Right lobe of liver (tissue), 6 donors: ENCODE measurements at places on chromosomes 2 and 18.

DNA sequence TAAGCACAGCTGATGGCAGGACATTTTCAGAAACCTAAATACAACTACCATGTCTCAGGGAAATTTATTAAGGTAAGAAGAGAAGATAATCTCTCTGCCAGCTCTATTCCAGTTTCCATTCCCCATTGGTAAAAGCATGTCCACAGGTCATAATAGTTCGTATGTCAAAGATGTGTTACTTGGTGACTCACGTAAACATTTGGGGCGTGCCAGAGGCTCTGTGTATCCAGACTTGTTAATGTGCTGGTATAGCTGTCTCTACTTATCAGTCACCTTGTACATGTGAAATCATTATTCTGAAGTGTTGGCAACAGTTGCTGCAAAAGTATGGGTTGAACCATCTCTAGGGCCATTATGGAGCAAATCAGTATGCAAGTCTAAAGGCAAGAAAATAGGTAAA, 1345.1 kb downstream of the SUCLG1 start:
- DNase-seq = no peak

DNA sequence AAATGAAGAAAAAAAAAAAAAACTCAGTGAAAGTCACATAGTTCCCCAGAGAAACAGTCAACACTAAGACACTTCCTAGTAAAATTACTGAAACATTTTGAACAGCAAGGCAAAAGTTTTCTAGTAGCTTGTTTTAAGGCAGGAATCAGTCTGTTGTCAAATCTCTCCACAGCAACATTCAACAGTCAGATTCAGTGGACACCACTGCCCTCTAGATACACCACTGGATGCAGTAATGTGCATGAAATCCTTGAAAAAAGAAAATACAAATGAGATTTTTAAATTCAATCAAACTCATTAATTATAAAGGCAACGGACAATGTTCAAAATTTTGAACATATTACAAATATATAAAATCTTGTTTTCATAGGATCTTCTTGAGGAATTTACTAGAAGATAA, 46.4 kb downstream of the GRB14 start:
- DNase-seq = no peak

GRCh38 chr2:170369894-170370293, 191.9 kb downstream of the MYO3B start:
- no peak for DNase-seq

GRCh38 chr2:236376566-236377244, 112.5 kb upstream of the ASB18 start:
- DNase-seq = no peak

DNA sequence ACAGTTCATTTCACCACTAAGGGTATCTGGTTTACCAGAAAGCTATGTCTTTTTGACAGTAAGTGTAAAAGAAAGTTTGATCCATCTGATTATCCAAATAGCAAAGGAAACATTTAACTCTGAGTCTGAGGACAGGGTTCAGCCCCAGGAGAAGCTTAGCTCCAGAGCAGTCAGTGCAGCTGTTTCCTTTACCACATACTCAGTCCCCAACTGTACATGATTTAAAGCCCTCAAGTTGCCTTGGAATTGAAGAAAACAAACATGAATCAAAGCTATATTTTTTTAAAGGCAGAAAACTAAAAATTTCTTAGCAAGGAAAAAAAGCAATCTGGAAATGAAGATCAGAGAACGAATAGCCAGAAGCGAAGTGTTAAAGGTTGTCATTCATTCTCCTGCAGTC, 746.0 kb downstream of the METTL4 start:
- DNase-seq = no peak

- DNase-seq = no peak
Measured at GRCh38 chr18:59799383-59800015, 100.3 kb upstream of the PMAIP1 start.

DNA sequence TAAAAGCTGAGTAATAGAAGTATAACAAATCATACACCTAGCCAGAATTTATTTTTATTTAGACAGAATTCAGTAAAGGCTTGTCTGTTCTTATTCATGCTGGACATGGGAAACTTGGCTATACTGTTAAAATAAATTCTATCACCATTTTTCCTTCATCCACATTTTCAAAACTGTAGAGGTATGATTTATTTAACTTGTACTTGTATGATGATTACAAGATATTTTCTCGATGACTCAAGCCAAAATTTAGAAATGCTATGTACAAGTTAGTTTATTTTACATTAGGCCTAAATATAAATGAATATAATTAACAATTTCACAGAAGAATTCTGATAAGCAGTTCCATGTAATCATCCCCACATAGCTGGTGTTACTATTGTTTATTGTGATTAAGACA, 194.8 kb upstream of the DOK6 start:
- DNase-seq = no peak

GRCh38 chr2:186518945-186519344, 32.9 kb downstream of the ZC3H15 start:
- DNase-seq = no peak

DNA sequence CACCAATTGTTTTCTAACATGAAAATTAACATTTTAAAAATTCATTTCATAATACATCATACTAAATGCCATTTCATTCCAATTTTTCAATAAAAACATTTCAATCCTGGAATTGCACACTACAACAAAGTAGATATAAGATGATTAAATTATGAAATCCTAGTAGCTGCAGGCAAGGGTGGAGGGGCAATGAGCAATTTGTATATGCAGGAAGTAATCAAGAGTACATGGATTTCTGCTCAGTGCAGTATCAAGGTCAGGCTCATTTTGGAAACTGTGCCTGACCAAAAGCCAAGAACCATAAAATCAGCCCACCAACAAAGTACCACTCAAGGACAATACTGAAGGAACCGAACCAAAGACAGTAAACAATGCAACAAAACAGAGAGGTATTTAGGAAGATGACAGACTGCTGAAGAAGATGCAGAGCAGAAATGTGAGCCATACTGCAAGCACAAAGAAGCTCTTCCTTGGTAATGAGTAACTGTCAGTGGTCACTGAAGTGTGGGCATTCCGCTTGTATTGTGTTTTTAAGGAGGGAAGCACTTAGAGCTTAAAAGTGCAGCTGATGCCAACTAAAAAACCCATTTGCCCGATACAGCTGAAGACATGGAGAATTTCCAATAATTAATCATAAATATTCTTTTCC, 34.5 kb upstream of the DSEL start:
- DNase-seq = no peak

GRCh38 chr2:32356681-32357317, at the start of gene BIRC6:
Gene BIRC6 (plus strand): TSS chr2:32357023. CDS start chr2:32357162, 139 bp downstream.
- DNase-seq = peak; percentile 99

DNA sequence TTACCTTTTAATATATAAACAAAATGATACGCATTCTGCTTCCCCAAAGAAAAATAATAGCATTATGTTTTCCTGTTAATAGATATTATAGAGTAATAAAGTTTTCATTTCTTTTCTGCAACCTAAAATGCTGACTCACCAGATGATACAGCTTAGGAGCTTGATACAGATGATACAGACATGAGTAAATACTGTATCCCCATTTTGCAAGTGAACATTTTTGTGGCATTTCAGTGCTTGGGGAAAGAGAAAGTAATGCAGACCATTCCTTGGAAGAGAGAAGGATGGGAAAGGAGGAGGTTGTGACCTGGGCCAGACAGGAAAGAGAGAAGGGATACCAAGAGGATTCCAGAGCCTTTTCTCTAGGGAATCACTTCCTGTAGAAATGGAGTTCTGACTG, 97.5 kb upstream of the FSHR start:
- DNase-seq = no peak

DNA sequence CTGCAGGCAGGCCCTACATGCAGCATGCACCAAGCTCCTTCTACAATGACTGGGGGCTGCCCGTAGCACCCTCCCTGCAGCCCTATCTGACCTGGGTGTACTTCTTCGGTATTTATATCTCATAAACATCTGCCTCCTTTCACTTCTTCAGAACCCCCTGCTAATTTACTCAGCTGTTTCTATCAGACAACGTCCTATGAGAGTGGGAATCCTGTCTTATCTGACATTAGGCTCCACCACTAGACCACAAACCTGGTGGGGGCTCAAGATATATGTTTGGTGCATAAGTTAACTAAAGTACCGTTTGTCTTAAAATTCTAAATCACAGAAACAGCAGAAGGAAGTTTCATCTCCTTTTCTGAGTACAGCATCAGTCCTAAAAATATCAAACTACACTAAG, 10.6 kb downstream of the HSBP1L1 start:
- DNase-seq = no peak

DNA sequence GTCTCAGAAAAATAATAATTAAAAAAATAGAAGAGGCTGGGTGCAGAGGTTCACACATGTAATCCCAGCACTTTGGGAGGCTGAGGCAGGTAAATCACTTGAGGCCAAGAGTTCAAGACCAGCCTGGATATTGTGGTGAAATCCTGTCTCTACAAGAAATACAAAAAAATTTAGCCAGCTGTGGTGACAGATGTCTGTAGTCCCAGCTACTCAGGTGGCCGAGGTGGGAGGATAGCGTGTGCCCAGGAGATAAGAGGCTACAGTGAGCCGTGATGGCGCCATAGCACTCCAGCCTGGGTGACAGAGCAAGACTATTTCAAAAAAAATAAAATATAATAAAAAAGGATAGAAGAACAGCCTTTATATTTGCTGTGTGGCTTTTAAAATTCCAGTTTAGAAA, 35.9 kb downstream of the SMC6 start:
- no peak for DNase-seq

GRCh38 chr18:24930971-24931370, 421.0 kb downstream of the ZNF521 start:
- DNase-seq = no peak

GRCh38 chr2:234564699-234565098, 67.8 kb upstream of the ARL4C start:
- DNase-seq = no peak

DNA sequence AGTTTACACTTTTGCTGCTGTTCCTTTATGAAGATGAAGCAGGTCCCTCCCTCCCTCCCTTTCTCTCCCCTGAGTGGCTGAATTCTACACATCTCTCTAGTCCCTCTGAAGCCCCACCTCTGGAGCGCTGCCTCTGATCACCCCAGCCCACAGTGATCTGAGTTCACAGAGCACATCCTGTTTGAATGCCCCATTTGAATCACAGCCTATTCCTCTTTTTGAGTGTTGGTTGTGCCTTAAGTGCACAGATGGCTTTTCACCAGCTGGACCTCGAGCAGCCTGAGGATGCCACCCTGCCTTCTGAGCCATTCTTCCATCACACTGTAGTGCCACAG, 87.1 kb downstream of the ITGB1BP1 start:
- DNase-seq = peak; percentile 77

DNA sequence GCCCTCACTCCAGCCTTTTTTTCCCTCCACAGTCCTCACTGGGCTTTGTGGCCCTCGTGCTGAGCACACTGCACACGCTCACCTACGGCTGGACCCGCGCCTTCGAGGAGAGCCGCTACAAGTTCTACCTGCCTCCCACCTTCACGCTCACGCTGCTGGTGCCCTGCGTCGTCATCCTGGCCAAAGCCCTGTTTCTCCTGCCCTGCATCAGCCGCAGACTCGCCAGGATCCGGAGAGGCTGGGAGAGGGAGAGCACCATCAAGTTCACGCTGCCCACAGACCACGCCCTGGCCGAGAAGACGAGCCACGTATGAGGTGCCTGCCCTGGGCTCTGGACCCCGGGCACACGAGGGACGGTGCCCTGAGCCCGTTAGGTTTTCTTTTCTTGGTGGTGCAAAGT, 39.4 kb downstream of the STEAP3 start:
- no peak for DNase-seq

GRCh38 chr2:160077912-160078810, 15.7 kb upstream of the PLA2R1 start:
- DNase-seq = no peak

DNA sequence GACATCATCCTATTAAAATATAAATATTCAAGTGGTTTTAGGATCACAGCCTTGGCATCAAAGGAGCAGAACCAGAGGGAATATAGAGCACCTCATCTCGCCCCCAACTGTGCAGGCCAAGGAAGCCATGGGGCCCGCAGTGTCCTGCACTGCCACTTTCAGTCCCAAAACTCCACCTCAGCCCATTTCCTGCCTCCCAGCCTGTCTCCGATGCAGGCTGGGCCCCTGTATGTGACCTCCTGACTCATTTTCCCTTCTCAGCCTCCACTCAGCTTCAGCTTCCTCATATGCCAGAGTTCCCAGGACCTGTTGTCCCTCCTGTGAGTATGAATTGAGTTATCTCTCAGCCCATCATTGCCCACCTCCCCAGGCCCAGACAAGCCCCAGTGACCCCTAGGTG, 72.9 kb upstream of the GLI2 start:
- no peak for DNase-seq
